ENCODE measurements at places on chromosomes 4 and X. TPM values are rescaled to one million over a fixed set of nuclear protein-coding genes. Genes with fewer than 3 reads are reported as not detected.
A peak's percentile ranks its signal among the peaks of the same experiment; 100 is the strongest.

DNA sequence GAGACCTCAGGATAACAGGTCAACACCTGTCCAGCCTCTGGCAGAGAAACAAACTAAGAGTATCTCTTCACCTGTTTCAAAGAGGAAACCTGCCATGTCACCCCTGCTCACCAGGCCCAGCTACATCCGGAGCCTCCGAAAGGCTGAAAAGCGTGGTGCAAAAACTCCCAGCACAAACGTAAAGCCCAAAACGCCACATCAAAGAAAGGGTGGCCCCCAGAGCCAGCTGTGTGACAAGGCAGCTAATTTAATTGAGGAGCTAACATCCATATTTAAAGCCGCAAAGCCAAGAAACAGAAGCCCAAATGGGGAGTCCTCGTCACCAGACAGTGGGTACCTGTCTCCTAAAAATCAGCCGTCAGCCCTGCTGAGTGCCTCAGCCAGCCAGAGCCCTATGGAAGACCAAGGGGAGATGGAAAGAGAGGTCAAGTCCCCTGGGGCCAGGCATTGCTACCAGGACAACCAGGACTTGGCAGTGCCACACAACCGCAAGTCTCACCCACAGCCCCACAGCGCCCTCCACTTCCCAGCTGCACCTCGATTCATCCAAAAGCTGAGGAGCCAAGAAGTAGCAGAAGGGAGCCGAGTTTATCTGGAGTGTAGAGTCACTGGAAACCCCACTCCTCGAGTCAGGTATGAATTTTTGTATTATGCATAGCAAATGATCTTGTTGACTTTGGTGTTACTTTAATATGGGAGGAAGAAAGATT is 15.1 kb downstream of the PALLD start:
- no peak overlapping the region for H3K4me3 ChIP-seq
- no peaks in the 10 kb centered on the region for H3K27me3 ChIP-seq
- peak; percentile 13 for DNase-seq

DNA sequence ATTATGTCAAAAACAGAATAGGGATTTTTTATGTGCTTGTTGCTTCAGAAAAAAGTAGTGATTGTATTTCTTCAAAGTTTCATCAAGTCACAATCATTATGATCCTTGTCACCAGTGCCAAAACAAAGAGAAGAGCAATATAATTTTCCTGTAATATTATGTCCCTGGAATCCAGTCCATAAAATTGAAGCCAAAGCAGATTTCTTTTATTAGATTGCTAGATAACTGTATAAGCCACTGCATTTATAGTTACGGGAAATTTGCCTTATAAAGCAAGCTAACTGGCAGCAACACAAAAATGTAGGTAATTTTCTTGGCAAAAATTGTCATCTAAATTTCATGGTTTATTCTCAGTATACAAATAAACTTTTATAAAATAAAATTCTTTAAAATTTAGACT is 296.1 kb upstream of the ANKRD50 start:
- H3K27me3 ChIP-seq = no peaks in the 10 kb centered on the region
- no peak for DNase-seq
- H3K27ac ChIP-seq = no peak overlapping the region
- H3K4me1 ChIP-seq = peaks cover 17% of the 10 kb centered on the region
- H3K36me3 ChIP-seq = peaks cover 19% of the 10 kb centered on the region

DNA sequence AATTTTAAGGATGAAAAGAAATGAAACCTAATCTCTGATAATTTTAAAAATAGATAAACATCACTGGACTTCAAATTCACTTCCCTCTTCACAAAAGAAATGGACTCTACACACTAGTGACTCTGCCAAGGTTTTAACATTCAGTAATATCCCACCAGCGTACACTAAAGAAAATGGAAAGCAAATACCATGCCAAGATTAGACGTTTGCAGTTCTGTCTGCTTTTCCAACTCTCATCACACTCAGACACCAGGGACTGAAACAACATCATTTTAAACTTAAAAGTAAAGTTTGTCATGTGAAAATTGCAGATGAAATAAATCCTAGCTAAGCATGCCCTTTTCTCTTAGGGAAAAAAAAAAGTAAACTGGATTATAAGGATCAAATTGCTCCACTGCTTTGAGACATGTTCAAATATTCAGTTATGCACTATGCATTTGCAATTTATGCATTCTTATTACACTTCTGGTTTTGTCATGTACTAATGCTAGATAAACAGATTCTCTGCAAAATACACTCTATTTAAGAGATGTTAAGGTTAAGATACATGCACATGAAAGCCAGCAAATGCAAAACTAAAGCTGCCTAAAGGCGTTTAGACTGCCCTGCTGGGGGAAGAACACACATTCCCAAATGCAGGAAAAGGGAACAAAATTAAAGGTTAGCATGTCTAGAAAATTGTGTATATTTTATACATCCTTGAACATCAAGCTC is 534.4 kb upstream of the EPHA5 start:
- H3K4me1 ChIP-seq = no peaks in the 10 kb centered on the region
- no peak for DNase-seq
- H3K36me3 ChIP-seq = no peaks in the 10 kb centered on the region

DNA sequence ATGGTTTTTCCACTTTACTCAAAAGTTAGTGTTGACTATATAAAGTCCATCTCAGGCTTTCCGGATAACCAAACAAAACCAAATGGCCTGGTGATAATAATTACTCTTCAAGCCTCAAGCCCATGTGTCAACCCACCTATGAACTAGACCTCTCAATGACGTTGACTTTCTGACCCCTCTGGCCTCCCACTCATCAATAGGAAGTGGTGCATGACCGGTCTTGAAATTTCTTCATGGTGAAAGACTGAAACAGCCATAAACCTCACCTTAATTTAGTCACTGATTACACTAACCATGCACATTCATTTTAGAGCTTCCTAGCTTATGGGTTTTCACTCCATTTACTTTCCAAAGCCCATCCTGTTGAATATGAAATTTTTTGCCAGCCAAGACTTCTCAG is 276.0 kb downstream of the KLHL13 start:
- H3K36me3 ChIP-seq = no peaks in the 10 kb centered on the region
- no peak overlapping the region for H3K27ac ChIP-seq
- no peak overlapping the region for H3K4me3 ChIP-seq
- no peak for DNase-seq

DNA sequence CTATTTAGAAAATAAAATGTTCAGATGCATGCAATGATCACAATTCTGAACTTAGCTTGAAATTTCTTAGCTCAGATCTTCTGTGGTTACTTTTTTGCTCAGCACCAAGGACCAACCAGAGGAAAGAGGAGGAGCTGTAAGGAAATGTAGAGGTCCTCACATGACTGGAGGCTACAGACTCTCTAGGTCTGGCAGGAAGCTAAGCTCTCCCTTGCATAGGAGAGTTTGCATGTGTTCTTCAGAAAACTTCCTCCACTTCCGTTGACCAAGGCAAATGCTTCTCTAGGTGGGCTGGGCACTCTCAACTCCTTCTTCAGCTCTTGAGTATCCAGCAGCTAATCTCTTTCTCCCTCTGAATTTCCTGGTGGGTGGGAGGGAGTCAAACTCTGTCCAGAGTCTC is 119.6 kb downstream of the BTC start:
- no peak overlapping the region for H3K27ac ChIP-seq
- DNase-seq = no peak
- peaks cover 9% of the 10 kb centered on the region for H3K4me1 ChIP-seq
- H3K4me3 ChIP-seq = no peak overlapping the region

DNA sequence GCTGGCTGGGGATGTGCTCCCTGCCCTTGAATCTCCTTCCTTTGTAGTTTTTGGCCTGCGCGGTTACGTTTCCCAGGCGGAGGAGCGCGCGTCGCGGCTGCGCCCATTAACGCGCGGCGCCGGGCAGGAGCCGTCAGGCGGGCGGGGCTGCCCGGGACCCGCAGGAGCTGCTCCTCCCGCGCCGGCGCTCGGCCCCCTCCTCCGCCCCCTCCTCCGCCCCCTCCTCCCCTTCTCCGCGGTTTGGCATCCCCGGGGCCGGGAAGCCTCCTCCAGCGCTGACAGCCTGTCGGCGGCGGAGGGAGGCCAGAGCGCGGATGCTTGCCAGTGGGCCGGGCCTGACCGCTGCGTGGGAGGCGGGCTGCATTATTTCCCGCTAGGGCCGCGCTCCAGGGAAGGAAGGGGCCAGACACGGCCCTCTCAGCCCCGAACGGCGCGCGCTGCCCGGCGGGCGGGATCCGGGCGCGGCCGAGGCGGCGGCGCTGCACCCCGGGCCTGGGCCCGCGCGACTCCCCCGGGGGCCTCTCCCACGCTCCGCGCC is at the start of gene DCLK2:
Gene DCLK2, plus strand, starts transcription at position 405 of the 538 bp plus-strand sequence. CDS start 583 bp downstream, outside the sequence.
- no peaks in the 10 kb centered on the region for H3K36me3 ChIP-seq
- H3K4me1 ChIP-seq = peaks cover 7% of the 10 kb centered on the region
- H3K27ac ChIP-seq = no peak within 1 kb of the TSS
- peak; percentile 57 for DNase-seq
- peak within 1 kb of the TSS; percentile 68 for H3K4me3 ChIP-seq

DNA sequence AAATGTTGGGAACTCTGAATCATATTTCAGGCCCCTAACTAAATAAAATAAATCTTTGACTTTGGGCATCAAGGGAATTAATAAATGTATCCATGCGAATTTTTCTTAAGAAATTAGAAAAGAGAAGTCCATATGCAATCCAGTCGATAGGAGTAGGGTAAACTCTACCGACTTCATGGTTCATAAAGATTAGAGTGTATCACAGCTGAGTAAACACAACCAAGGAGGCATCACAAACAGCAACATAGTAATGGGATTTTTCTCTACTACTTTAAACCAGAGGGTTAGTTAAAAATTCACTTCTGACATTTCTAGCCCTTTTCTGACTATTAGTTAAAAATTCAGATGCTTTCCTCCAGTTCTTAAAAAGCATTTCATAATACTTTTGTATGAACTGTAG is 19.9 kb downstream of the SEPTIN11 start:
- DNase-seq = no peak
- H3K4me1 ChIP-seq = peaks cover 46% of the 10 kb centered on the region
- no peak overlapping the region for H3K27ac ChIP-seq
- H3K4me3 ChIP-seq = no peak overlapping the region
- H3K27me3 ChIP-seq = no peaks in the 10 kb centered on the region

IL3RA gene
- not detected for total RNA-seq

GABRG1 gene
- 0.17 TPM for total RNA-seq

NPFFR2 gene
- total RNA-seq = 3.0 TPM

SMR3A gene
- total RNA-seq = not detected

INPP4B gene
- 0.92 TPM for total RNA-seq

SOX3 gene
- 16.3 TPM for total RNA-seq

BGN gene
- total RNA-seq = 3.2 TPM

Measured in WTC11 (cell line).